Left colon (tissue), 2 donors: ENCODE measurements at places on chromosomes 2 and 18. TPM values are rescaled to one million over a fixed set of nuclear protein-coding genes. Genes with fewer than 3 reads are reported as not detected.

DNA sequence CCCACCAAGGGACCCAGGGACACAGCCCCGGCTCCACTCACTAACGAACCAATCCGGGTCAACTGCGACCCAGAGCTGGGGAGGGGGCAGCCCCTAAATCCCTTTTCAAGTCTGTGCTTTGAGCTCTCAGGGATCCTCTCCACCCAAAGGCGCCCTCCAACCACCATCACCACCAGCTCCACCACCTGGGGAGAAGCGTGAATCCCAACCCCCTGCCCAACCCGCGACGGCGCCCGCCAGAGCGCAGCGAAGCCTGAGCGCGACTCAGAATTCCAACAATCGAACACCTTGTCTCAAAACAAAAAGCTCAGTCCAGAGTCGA, 497 bp downstream of the DSC3 start:
- no peak for DNase-seq

GRCh38 chr2:59933948-59934347, 619.5 kb downstream of the BCL11A start:
- no peak for DNase-seq

DNA sequence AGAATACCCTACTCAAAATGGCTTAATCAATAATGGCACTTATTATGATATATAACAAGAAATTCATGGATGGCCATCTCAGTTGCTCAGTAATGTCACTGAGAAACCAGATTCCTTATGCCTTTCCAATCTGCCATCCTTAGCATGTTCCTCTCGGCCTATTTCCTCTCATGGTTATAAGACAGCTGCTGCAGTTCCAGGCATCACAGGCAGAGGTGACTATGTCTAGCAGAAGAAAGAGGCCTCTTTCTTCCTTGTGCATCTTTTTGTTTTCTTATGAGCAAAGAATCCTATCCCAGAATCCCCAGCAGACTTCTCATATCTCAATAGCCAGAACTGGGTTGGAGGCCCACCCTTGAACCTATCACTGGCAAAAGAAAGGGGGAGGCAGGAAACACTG, 310.6 kb upstream of the SPRED2 start:
- no peak for DNase-seq

DNA sequence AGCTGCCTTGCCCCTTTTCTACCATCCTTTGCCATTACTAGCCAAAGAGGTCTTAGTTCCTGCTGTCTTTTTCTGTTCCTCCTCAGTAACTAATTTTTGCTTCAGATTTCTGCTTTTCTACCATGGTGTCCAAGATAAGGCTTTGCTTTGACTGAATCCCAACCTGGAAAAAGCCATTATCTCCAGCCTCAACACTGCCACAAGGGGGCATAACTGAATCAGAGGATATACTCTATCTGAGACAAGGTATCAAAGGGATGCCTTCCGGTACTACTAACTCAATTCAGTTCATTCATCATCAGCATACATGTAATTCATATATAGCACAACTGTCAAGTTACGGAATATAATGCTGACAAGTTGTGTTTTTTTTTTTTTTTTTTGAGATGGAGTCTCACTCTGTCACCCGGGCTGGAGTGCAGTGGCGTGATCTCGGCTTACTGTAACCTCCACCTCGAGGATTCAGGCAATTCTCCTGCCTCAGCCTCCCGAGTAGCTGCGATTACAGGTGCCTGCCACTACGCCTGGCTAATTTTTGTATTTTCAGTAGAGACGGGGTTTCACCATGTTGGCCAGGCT, 11.4 kb downstream of the OSGEPL1 start:
- DNase-seq = no peak

DNA sequence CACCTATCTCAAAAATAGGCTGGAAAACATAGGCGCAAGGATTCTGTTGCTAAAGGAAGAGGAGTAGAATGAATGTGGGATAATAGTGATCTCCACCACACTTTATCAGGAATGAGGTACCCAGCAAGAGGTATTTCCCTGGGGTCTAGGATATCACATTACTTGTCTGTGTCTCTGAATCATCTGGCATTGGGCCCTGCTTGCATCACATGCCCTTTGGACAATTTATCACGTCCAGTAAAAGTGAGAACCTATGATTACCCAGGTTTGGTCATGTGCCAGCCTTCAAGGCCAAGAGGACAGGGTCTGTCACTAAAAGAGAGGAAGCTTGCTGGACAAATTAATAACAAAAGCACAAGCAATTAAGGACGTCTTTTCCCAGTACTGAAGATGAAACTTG, 11.4 kb upstream of the TRAPPC8 start:
- DNase-seq = no peak

UBR3 gene
- total RNA-seq = 41.5 TPM

DNA sequence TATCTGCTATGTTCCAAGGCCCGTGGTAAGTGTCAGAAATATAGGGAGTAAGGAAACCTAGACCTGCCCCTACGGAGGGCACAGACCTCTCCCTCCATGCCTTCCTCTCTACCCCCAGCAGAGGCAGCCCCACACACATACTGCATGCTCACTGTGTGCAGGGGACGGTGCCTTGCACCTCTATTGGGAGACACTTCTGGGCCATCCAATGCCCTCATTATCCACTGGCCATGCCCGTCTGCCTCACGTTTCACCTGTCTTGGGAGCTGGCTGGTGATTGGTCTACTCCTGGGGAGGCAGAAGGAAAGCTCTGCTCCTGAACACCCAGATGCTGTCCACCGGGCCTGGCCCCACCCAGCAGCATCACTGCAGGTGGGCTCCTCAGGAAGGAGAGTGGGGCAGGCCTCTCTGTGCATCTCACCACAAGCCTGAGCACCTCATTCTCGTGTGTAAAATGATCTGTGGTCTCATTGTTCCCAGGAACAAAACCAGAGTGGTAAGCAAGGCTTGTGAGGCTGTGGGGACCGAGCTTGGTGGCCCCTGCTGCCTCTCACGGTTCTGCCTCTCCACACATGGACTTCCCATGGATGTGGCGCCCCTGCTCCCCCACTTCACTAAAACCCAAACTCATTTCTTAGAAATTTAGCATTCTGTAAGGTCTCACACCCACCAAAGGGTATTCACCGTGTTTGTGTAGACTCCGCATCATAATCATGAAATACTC, 312.5 kb upstream of the HS6ST1 start:
- no peak for DNase-seq

DNA sequence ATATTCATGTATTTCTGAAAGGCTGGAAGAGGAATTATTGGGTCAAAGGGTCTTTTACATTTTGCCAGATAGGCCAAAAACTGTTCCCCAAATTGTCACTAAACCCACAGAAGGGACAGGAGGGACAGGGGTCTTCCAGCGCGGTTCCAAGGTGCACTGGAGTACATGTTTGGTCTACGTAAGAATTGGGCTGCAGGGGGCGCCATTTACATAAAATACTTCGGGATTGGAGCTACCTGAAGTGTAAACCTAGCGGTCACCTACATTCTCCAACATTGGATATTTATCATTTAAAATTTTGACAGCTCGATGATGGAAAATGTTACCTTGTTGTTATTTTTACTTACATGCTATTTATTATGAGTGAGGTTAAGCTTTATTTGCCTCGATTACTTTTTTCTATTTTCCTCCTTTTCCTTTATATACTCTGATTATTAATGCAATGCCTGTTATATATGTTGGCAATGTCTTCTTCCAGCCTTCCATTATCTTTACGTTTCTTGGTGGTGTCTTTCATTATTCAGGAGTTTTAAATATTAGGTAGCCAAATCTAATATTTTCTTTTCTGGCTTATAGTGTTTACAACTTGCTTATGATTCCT, 43.0 kb upstream of the RAB6C start:
- DNase-seq = no peak

DNER gene
- total RNA-seq = 0.40 TPM

DNA sequence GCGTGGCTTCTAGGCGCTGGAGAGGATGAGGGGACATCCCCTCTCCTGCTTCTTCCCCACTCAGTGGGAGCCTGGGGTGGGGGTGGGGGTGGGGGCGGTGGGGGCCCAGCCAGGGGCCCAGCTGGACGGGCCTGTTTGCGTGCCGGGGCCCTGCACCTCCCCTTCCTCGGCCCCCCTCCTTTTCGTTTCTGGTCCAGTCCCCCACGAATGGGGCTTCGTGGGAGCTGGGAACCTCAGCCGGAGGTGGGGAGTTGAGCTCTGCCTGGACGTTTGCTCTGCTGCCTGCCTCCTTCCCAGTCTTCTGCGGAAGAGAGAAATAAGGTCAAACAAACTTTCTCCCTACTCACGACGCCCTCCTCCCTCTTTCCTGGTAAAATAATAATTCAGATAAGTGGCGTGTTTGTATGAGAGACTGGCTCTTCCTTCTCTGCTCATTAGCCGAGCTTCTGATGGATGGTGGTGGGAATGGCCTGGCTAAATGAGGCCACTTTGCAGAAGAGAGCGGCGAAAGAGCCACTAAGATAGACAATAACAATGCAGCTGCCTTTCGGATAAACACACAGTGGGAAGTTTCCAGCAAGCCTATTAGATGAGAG, 782 bp downstream of the MTA3 start:
- no peak for DNase-seq

DNA sequence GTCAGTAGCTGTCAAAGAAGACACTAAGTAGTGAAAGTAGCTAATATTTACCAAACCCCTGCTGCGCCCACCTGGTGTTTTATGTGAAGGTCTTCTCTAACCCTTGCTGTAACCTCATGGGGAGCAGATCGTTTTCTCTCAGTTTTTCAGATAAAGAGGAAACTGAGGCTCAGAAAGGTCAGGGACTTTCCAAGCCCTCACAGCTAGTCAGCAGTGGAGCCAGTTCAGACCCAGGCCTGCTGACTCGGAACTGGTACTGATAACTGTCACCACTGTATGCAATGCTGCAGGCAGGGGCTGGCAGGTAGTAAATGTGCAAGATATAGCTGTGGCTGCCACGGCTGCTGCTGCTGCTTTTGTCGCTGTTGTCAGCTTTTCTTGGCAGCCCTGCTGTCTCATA, 69.1 kb downstream of the LRRFIP1 start:
- DNase-seq = no peak

DNA sequence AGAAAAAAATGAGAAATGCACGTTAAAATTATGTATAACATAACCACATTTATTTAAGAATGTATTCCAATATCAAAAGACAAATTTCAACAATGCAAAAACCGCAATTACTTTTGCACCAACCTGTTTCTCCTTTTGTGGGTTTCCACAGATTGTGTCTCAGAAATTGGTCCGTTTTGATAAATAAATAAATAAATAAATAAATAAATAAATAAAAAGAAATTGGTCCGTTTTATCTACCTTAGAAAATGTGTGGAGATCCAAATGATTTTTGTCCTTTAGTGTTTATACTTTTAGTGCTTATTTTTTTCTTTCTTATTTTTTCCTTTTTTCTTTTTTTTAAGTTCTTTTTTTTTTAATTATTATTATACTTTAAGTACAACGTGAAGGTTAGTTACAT, 1682.2 kb upstream of the TMEFF2 start:
- no peak for DNase-seq

GRCh38 chr2:231359441-231359840, 36.1 kb upstream of the B3GNT7 start:
- DNase-seq = no peak

DNA sequence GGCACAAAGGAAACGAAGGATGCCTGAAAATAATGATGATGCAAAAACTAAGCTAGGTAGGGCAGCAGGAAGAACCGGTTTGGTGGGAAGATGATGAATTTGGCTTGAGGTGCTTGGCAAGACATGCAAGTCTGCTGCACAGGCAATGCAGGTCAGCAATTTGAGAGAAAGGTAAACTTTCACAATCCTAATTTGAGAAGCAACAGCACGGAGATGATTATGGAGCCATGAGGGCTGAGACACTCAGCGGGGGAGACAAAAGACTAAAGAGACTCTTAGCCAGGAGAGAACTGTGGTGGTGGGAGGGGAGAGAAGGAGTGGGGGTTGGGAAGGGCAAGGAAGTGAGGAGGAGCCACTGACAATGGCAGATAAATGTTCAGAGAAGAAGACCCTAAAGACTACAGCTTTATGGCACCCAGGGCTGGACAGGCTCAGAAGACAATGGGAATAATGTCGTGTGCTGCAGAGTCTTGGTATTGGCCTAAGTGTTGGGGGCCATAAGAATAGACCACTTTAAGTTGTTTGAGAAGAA, 19.4 kb upstream of the RNF149 start:
- peak; percentile 69 for DNase-seq

UGT1A10 gene
- total RNA-seq = 84.8 TPM

- DNase-seq = no peak
Measured at GRCh38 chr2:178477443-178478129, 814 bp downstream of the FKBP7 start.

GRCh38 chr18:63783394-63783793, 8.2 kb downstream of the SERPINB7 start:
- DNase-seq = no peak

DNA sequence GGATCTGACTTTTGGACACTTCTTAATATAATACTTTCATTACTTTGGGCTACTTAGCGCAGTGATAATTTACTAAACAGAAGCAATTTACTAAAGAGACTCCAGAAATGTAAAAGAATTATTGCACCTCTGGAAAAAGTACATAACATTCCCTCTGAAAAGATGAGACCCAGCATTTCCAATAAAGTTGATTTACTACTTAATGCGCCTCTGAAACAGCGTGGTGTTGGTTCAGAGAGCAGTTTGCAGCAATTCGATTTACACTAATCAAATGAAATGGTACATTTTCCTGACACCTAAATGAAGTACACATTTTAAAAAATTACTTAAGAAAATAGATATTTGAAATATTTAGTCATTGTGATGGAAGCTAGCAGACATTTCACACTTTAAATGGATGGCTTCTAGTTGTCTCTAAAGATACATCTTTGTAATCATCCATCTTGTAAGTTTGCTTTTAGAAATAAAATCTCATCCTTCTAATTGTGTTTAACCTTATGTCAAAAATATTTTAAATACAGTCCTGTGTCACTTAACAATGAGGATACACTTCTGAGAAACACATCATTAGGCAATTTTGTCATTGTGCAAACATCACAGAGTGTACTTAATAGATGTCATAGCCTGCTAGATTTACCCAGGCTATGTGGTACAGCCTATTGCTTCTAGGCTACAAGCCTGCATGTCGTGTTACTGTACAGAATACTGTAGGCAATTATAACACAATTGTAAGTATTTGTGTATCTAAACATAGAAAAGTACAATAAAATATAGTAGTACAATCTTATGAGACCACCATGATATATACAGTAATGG, 284.6 kb upstream of the UBE2E3 start:
- DNase-seq = no peak

- DNase-seq = peak; percentile 67
Measured at GRCh38 chr2:64646007-64646880, 7.5 kb downstream of the SERTAD2 start.

DNA sequence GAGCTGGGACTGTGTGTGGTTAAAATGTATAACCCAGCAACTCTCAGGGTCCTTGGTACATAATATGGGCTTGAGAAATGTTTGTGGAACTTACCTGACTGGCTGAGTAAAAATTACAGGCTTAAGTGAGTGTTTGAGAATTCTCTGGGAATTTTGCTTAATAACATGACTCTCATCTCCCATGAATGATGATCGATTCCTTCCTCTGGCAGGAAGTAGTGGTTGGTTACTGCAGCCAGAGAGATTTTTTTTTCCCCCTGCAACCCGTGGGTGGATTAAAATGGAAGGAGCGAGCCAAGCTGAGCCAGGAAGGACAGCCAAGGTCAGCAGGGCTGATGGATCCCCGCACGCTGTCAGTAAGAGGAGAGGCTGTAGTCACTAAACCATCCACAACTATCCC, 40.6 kb upstream of the RFX8 start:
- no peak for DNase-seq
